ENCODE measurements at places on chromosomes 5 and 9. TPM values are rescaled to one million over a fixed set of nuclear protein-coding genes. Genes with fewer than 3 reads are reported as not detected.

The SPATA31C1 gene
- not detected for total RNA-seq

The LCN1 gene
- total RNA-seq, result not detected

The STKLD1 gene
- not detected for total RNA-seq

The EFNA5 gene
- 11.8 TPM for total RNA-seq

The ORM2 gene
- not detected for total RNA-seq

The RAB3C gene
- 2.5 TPM for total RNA-seq

Data from vagina (tissue), 2 donors.